HCT116 (cell line): ENCODE measurements at places on chromosomes 2 and 18. TPM values are rescaled to one million over a fixed set of nuclear protein-coding genes. Genes with fewer than 3 reads are reported as not detected.

Gene CTLA4
- total RNA-seq: 0.37 TPM

Gene LYPD1
- not detected for total RNA-seq

Gene MATN3
- total RNA-seq: not detected

Gene ABHD1
- total RNA-seq: not detected

Gene TDRD15
- not detected for total RNA-seq

Gene CAD
- total RNA-seq: 114 TPM

Gene SULT1C2
- 3.9 TPM for total RNA-seq

Gene PKDCC
- 0.84 TPM for total RNA-seq

GRCh38 chr2:152594022-152594766 is 123.1 kb downstream of the PRPF40A start:
- DNase-seq: no peak

GRCh38 chr2:102144128-102144527 is 1.6 kb downstream of the IL1R1 start:
- DNase-seq: no peak

DNA sequence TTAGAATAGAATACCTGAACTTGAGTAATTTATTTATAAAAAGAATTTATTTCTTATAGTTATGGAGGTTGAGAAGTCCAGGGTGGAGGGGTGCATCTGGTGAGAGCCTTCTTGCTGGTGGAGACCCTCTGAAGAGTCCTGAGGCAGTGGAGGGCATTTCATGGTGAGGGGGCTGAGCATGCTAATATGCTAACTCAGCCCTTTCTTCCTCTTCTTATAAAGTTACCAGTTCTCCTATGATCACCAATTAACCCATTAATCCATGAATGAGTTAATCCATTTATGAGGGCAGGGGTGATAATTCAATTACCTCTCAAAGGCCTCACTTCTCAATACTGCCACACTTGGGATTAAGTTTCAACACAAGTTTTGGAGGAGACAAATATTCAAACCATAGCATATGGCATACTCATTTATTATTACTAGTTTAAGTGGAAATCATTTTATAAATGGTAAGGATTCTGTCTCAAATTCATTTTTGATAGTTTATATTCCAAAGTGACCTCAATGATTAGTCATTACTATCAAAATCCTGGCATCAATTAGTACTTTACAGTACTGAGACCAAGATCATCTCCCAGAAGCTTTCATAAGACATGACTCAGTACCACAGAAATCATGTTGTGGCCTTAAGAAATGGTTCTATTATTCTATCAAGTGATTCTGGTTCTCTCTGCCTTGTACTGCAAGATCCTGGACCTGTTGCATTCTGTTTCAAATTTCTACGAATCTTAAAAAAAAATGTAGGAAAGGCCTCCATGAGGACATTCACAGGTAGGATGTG is 5.5 kb downstream of the ZNF396 start:
- no peak for DNase-seq

- no peak for DNase-seq
Measured at GRCh38 chr2:236793023-236794011, 223.7 kb downstream of the ACKR3 start.

GRCh38 chr18:3902676-3903075 is 452.7 kb downstream of the TGIF1 start:
- no peak for DNase-seq

DNA sequence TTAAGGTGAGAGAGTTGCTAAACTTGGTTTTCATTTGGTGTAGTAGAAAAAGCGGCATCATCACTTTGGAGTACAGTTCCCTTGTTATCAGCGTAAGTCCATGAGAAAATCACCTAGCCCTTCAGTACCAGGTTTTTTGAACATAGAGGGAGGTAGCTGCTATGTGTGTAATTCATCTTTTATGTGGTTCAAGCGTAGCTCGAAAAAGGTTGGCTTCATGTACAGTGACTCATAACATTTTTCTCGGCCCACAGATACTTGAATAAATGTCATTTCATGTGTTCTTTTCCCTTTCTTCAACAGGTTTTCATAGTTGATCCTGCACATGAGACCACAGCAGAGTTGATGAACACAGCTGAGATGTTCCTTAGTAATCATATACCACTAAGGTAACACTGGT is 43.6 kb downstream of the UGGT1 start:
- no peak for DNase-seq

DNA sequence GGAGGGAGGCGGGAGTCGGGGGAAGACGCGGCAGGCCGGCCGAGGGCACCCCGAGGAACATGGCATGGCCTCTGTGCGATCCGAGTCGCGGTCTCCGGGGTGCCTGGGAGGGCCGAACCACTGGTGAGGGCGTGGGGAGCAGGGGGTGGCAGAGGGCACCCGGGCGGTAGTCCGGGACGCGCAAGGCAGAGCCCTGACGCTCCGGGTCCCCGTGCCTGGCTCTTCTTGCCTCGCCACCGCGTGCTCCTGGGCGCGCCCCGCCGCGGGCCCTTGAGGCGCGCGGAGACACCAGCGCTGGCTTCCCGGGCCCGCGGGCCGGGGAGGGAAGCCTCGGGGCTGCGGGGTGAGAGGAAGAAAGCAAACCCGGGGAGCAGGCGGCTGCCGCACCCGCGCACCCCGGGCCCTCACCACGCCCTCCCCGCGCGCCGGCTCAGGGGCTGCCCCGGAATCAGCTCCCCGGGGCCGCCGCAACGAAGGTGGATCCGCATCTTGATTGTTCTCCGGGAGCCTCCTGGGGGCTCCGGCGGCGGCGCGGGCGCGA is 4.3 kb downstream of the SOX11 start:
- DNase-seq: no peak

DNA sequence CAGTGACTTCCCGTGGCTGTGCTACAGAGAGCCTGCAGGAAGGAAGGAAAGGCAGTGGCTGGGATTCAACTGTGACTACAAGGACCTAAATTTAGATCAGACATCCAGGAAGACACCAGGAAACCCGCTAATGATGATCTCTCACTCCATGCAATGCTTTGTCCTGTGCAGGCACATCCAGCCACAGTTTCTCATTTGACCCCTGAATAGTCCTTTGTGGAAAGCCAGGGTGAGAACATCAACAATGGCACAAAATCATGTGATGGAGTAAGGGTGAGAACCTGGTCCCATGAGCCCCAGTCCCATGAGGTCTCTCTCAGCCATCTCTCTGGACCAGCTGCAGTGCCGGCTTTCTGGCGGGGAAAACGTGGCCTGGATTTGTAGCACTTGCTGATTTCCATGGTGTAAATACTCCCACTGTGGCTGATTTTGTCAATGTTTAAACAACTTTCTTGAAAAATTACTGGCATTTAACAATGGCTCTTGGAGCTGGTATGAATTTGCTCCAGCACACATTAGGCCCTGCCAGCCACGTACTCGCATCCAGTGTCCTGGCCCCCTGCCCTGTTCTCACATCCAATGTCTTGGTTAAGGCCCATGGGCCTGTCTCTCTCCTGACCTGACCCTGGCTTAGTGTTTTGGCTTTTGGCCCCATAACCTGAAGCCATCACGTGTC is 159.0 kb upstream of the HAAO start:
- DNase-seq: no peak

DNA sequence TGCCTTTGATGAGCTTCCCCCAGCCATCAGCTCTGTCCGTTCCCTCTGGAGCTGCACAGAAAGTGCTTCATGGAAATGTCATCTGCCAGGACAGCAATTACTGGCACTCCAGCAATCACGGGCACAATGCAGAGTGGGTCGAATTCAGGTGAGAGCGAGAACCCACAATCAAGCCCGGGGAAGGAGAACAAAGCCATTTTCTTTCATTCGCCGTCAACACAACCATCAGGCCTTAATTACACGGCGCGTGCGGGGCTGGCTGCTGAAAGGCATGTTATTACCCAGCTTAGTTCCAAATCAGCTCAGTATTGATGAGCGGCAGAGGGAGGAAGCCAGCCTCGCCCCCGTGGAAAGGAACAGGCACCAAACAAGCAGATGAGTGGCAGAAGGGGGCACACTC is 143.9 kb downstream of the MYT1L start:
- DNase-seq: no peak

DNA sequence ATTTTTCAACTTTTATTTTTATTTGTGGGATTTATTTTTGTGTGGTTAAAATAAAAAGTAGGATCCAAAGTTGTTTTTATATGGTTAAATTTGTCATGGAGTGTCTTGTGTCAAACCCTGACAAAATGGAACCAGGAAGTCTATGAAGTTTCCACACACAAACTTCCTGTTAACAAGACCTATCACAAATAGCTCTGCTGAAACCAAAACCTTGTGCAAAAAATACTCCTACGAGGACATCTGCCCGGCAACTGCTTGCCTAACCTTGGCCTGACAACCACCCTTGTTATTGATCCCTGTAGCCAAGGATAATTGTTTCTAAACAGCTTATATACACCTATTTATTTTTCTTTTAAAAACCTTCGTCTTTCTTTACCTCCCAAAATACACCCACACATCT is 389.6 kb downstream of the TRIB2 start:
- no peak for DNase-seq

- no peak for DNase-seq
Measured at GRCh38 chr2:24926602-24927252, 6.7 kb upstream of the ADCY3 start.

DNA sequence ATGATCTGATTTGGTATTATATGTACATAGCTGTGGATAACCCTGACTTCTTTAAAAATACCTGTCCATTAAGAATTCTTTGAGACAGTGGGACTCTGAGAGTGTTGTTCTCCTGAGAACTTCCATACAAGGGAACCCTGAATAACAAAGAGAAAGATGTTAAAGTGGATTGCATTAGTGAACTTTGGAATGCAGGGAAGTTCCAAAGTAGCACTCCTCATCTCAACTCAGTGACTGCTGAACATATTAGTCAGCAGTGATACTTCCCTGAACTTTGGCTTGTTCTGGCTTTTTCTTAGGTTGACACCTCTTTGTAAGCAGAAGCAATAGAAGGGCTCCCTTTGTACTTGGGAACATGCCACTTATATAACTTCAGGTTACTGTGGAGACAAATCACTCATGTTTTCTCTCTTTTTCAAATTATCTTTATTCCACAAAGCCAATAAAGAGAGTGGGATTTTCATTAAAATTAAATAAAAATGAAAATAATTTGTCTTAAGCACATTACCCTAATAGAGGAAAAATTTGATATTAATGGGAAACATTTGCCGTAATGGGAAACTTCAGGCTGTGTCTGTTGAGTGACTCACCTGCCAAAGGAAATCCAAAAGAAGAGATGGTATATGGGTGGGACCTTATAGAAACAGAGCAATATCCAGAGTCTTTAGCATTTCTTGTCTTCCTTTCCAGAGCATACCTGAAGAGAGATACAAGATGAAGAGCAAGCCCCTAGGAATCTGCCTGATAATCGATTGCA is 33.3 kb downstream of the CFLAR start:
- peak; percentile 77 for DNase-seq

GRCh38 chr2:118830881-118831280 is 16.6 kb downstream of the EN1 start:
- DNase-seq: no peak

GRCh38 chr2:74457549-74458131 is 598 bp upstream of the WBP1 start:
- no peak for DNase-seq

DNA sequence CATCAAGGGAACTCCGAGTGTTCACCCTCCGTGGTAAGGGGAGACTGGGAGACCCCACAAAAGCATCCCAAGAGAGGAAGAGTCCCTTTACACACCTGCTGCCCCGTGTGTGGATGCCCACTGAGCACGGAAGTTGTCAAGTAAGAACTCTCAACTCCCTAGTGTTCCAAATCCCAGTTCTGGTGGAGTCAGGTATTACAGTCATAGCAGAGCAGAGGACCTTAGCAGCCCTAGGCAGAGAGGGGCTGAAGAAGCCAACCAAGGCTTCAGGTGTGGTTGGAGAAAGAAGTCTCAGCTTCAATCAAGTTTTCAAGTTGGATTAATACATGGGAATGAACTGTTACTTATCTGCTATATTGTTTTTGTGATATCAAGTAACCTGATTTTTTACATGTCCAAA is 512.5 kb downstream of the RNF144A start:
- no peak for DNase-seq

- no peak for DNase-seq
Measured at GRCh38 chr2:30912056-30912455, 104.8 kb upstream of the CAPN13 start.

DNA sequence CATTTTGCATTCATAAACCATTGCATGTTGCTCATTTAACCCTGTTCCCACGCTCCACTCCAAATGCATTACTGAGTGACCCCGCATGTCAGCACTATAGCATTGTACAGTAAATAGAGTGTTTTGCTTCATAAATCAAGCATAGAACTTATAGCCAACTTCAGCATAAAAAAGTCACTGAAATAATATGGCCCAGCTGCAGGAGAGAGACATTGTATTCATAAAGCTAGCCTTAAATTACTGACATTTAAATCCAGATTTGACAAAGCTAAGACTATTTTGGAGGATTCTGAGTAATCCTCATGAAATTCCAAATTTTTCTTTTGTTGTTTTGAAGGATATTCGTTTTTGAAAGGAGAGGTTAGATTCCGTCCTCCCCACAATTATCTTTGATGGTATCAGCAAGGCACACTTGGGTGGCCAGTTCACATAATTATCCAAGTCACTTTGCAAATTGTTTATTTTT is 320.9 kb upstream of the TCF4 start:
- no peak for DNase-seq

- no peak for DNase-seq
Measured at GRCh38 chr2:48313036-48313877, 216.7 kb upstream of the STON1 start.

- no peak for DNase-seq
Measured at GRCh38 chr2:205375461-205376448, 306.5 kb upstream of the NRP2 start.

DNA sequence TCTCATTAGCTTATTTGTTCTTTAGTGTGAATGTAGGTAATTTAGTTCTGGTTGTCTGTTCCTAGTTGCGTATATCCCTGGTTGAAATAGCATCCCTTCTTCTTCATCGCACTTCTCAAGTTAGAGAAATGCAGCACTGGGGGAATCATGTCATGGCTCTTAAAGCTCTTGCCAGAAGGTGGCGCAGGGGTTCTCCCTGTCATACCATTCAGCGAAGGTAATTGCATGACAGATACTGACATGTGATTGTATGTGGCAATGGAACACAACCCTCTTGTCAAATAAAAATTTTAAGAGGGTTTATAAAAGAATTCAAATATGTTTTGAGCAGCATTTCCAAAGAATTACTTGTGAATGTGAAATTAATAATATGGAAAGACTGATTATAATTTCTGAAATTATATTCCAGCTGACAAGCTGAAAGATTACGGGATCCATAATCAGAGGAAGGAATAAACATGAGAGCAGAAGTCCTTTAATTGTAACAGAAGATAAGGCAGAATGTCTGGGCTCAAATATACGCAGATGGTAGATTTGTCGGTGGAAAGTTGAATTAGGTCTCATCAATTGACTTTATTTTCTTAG is 411.7 kb downstream of the DSEL start:
- no peak for DNase-seq

GRCh38 chr2:147250652-147251356 is 594.0 kb upstream of the ACVR2A start:
- DNase-seq: no peak
